Activated CD4-positive, alpha-beta T cell treated with anti-CD3 and anti-CD28 coated beads, Interleukin-2, amount 50 U/mL, for 48 hours (primary cell): ENCODE measurements at places on chromosomes 16 and 17.
A peak's percentile ranks its signal among the peaks of the same experiment; 100 is the strongest.

- no peak for DNase-seq
Observed at GRCh38 chr17:45222014-45222288, 266 bp downstream of the FMNL1 start.

DNA sequence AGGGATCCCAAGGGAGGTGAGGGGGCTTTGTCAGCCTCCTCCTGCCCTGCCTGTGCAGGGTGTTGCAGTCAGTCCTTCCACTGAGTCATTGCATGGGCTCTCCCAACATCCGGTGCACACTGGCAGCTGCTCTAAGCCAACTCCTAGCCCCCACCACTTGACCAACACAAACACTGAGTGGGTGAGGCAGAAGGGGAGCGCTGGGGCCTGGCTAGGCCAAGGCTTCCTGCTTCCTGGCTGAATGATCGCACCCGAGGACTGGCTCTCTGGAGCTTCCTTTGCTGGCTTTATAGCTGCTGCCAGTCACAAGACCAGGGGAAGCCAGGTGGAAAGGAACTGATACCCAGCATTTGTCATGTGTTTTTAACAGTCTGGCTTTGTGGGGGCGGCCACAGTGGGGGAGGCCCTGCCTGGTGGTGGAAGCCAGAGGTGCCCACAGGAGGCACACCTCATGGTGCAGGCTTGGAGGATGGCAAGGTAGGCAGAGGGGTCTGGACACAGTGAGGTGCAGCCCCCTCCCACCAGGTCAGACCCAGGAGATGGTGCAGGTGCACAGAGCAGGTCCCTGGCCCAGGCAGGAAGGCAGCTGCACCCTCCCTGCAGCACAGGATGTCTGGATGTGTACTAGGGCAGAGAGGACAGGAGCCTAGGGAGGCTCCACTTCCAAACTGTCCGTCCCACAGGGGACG lies 6.8 kb downstream of the MPG start:
- DNase-seq = peak; percentile 73

DNA sequence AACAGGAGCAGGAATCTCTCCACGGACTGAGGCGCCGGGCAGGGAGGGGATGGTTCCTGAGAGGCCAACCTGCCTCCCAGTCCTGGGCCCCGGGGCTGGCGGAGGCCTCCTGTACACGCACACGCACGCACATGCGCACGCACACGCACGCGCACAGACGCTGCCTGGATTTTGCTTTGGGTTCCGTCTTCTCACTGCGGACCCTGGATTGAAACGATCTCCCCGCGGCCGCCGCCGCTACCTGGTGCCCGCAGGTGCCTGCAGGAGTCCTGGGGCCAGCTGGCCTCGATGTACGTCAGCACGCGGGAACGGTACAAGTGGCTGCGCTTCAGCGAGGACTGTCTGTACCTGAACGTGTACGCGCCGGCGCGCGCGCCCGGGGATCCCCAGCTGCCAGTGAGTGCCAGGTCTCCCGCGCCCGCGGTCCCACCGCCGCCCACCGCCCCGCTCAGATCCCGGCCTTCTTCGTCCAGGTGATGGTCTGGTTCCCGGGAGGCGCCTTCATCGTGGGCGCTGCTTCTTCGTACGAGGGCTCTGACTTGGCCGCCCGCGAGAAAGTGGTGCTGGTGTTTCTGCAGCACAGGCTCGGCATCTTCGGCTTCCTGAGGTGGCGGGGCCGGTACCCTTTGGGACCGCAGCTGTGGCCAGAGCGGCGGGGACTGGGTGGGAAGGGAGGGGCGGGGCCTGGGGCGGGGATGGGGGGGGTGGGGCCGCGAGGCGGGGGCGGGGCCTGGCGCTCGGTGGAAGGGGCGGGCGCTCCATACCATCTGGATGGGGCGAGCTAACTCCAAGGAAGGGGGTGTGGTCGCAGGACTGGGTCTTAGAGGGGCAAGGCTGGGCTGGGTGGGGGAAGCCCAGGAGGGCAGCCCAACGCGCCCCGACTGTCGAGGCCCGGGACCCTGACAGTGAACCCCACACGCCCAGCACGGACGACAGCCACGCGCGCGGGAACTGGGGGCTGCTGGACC lies 12.3 kb downstream of the CES4A start:
- peak; percentile 68 for DNase-seq

DNA sequence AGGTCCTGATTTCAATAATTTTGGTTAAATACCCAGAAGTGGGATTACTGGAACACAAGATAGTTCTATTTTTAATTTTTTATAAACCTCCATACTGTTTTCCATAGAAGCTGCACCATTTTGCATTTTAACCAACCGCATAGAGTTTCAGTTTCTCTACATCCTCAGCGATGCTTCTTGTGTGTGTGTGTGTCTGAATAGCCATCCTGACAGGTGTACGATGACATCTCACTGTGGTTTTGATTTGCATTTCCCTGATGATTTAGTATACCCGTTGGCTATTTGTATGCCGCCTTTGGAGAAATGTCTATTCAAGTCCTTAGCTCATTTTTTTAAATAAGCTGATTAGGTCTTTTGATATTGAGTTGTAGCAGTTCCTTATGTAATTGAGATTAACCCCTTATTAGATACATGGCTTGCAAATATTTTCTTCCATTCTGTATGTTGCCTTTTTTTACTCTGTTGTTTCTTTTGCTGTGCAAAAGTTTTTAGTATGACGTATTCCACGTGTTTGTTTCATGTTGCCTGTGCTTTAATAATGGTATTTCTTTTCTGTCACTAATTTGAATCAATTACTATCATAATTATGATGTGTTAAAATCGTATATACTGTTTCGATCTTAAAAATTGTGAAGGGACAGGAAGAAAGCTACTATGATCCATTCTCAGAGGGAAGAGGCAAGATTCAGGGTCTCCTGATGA lies 227.2 kb upstream of the MON1B start:
- DNase-seq = no peak

DNA sequence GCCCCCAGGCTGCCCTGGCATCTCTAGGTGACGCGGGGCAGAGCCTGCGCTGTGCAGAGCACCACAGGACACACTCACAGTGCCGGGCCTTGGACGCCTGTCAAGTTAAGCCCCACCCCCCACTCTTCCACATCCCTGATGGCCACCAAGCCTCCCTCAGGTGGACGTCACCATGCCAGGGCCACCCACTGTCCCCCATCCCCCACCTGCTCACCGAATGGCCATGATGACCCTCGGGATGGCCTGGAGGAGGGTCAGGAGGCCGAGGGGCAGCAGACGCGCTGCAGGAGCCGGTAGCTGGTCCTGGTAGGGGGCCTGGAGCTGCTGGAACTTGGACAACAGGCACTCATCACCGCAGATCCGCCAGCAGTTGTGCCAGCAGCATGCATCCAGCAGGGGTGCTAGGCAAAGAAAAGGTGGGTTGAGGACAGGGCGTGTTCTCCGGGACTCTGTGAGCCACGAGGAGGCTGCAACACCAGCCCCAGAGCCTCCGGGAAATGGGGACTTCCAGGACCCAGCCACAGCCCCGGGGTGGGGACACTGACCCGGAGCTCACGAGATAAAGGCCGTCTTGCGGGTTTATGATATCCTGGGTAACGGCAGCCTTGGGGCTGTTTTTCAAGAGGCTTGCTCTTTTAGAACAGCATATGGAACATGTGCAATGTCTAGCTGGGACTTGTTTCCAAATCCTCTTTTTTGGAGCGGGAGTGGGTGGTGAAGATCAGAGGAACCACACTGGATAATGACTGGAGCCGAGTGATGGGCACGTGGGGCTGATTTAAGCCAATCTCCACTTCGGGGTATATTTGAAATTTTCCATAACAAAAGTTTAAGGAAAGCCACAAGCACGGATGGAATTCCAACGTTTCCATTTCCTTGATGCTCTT lies 11.4 kb downstream of the C16orf95 start:
- DNase-seq = no peak
